Activated CD8-positive, alpha-beta memory T cell treated with anti-CD3 and anti-CD28 coated beads, Interleukin-2, amount 10 ng/mL, durations not matched to agents 7 days and 5 days (primary cell): ENCODE measurements at places on chromosomes 11 and 22. TPM values are rescaled to one million over a fixed set of nuclear protein-coding genes. Genes with fewer than 3 reads are reported as not detected.

- no peak for DNase-seq
Observed at GRCh38 chr22:39264349-39265038, 19.7 kb upstream of the PDGFB start.

- DNase-seq = no peak
Observed at GRCh38 chr11:27563201-27563600, 56.6 kb upstream of the LIN7C start.

DNA sequence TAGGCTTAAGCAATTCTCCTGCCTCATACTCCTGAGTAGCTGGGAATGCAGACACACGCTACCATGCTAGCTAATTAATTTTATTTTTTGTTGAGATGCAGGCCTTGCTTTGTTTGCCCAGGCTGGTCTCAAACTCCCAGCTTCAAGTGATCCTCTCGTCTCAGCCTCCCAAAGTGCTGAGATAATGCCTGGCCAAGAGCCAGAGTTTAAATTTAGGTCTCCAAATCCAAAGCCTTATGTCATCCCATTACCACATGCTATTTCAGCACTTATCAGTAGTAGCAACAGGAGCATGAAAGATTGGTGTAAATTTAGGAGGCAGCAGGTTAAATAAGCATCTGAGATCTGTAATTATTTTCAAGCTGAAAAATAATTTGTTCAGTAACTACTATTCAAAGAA lies 326.1 kb upstream of the ANO5 start:
- DNase-seq = no peak

Gene KBTBD4
- 17.7 TPM for total RNA-seq
